ENCODE measurements at places on chromosomes 5 and 9.

DNA sequence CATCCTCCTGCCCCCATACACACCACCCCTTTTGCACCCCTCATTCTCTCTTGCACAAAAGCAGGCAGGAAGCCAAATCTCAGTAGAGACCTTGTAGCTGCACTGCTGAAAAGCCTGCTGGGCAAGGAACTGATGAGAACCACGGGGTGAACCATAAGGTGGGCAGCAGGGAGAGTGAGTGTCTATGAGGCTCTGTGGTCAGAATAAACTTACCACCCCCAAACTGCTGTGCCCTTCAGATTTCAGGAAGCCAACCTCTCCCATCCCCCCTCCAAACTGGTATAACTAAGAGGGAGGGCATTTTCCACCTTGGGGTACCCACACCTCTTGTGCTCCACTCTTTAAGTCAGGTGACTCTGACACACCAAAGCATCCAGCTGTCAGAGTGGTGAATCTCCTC is 471.4 kb downstream of the SPOCK1 start:
- DNase-seq: no peak

DNA sequence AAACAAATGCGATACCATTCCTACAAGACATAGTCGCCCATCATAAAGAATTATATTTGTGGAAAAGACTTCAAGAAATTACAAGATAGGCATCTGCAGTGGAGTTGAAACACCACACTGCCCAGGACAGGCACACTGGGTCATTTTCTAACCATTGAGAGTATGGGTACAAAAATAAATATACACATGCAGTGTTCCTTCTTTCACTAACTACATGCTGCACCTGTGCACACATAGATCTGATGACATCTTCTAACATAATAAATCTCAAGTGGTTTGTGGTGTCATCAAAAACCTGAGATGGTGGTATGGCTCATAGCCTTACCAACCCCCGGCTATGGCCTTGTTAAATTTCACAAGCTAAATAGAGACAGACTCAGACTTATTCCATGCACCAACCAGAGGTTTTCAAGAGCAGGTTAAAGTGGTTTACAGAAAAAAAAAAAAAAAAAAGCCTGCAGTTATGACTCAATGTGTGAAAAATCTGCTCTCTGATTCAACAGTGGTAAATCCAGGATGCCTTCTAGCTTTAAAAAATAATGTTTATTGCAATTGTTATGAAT is 12.4 kb upstream of the NFIB start:
- peak; percentile 61 for DNase-seq

DNA sequence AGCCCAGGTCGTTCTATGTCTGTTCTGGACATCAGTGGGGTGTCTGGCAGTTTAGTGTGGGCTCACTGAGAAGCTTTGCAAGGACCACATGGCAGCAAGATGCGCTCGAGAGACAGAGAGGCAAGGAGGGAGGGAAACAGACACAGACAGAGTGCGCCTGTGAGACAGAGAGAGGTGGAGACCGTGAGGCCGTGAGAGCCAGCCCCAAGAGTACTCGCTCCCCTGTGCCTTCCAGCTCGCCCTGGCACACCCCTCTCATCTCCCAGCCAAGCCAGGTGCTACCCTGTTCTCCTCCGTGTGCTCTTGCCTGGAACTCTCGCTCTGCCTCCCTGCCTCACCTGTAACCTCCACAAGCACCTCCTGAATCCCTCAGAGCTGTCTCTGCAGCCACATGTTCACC is 106.8 kb downstream of the EHMT1 start:
- no peak for DNase-seq

- DNase-seq: no peak
These were observed 17.2 kb upstream of the TCF7 start for GRCh38 chr5:134097211-134097749.

GRCh38 chr9:134233022-134233421 is 68.7 kb upstream of the RNU6ATAC start:
- no peak for DNase-seq

GRCh38 chr5:108255468-108255867 is 126.4 kb downstream of the FBXL17 start:
- no peak for DNase-seq

DNA sequence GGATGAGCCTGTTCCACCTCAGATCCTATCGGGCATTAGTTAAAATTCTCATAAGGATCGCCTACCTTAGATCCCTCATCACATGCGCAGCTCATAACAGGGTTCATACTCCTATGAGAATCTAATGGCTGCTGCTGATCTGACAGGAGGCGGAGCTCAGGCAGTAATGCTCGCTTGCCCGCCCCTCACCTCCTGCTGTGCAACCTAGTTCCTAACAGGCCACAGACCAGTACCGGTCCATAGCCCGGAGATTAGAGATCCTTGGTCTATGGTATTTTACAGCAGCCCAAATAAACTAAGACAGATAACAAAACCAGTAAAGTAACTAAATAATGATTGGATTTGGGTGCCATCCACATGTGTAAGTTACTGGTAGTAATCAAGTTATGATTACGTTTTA is 17.5 kb downstream of the GOLPH3 start:
- no peak for DNase-seq

GRCh38 chr9:8533681-8534080 is 734.1 kb upstream of the DMAC1 start:
- DNase-seq: no peak

- no peak for DNase-seq
These were observed 237.4 kb upstream of the DMAC1 start for GRCh38 chr9:8036914-8037524.

GRCh38 chr9:911005-911404 is 65.5 kb upstream of the DMRT3 start:
- DNase-seq: no peak

DNA sequence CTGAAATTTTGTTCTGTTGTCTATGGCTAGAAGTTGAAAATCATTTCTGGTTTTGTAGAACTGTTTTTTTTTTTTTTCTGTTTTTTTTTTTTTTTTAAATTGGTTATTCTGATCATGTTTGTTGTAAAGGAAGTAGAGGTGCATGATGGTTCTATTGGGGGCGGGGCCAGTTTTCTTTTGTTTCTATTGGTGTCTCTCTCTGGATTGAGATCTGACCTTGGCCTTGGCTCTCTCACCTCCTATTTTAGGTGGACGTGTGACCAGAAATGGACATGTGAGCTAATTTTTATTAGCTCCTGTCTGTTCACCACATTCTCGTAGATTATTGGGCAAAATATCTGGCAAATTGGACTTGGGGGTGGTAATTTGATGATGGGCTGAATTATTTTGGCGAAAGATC is 3.2 kb downstream of the ZNF618 start:
- no peak for DNase-seq

DNA sequence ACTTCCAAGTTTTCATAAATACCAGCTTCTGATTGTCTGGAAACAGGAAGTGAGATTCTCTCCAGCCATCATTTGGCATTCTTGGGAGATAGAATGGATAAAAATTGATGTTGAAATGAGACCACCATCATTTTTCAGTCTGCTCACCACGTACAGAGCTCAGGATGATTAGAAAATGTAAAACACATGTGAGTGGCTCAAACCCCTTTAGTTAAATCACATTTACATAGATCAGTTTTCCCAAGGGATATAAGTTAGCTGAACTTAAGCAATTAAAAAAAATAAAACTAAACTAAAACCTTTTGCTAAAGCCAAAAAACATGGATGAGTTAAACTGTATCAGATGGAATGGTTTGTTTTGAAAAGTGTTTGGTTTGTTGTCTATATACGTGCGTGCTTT is 37.1 kb upstream of the GDNF start:
- no peak for DNase-seq

DNA sequence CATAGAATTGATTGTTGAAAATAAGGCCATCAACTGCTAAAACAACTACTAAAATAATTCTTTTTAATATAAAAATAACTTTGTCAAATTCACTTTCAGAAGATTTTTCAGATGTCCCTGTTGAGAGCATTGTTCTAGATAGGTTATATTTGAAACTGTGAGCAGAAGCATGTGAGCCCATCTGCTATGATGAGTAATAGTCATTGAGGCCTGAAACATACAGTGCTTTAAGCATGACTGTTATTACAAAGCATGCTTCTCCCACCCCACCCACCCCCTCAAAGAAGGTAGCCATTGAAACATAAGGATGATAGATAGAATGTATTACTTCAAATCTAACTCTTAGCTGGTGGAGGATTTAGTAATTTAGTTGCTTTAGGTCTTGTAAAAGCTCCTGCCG is 86.0 kb downstream of the UHRF2 start:
- no peak for DNase-seq

- DNase-seq: no peak
These were observed 60.5 kb downstream of the ZFAND5 start for GRCh38 chr9:72304538-72304937.

GRCh38 chr9:36113999-36114398 is 22.5 kb upstream of the GLIPR2 start:
- DNase-seq: no peak

DNA sequence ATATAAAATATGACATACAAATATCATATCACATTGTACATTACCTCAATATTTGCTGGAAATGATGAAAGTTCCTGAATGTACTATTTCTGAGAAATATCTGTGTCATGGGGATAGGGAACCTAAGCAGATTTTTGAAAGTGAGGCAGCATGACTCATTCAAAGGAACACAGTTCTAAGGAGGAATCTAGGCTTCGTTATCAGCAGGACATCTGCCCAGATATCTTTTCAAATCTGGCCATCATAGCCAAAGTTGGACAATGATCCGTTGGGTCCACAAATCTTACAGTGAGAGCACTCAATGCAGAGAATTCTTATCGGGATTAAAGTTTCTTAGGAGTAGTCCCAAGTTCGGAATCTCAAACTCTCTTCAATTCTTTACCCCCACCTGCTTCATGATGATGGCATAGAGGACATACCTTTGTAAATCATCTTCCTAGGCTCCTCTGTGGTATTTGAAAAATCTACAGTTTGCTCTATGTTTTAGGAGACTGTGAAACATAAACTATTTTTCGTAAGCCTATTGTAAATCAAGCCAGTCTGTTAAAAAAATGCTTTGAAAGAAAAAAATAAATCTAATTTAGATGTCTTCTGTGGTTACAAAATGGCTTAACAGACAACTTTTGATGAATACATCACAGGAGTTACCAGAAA is 29.4 kb upstream of the ALDH1A1 start:
- DNase-seq: no peak

- no peak for DNase-seq
These were observed 35.2 kb upstream of the NFIB start for GRCh38 chr9:14349146-14349446.

DNA sequence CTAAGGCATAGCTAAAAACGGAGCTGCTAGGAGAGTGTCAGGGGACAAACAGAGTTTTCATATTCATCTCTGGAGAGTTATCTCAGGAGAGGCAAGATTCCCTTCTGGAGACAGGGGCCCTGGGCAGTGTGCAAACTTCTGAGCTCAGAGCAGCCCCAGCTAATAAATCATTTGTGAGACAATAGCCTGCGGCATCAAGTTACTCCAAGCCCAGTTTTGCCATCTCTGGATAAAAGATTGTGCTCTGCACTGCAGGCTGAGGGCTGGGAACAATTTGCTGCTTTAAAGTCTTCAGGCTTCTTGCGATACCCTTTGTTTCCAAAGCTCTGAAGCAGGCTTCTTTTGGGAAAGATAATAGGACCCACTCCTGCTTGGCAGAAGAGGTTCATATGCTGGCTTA is 164.3 kb upstream of the BRINP1 start:
- no peak for DNase-seq

DNA sequence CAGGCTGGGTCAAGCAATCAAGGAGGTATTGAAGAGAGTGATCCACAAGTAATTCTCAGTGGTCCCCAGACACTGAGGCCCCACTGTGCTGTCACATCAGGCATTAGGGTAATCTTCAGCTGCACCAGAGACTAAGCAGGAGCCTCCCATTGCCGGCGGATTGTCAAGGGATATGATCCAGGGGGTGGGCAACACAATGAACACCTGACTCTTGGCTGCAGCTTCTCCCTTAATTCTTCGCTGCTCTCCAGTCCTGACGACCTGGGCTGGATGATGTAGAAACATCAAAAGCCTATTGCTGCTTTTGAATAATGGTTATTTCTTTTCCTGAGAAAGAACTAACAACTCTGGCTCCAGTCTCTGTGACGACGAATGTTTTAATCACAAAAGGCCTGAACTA is 78.4 kb upstream of the IFNK start:
- DNase-seq: no peak

DNA sequence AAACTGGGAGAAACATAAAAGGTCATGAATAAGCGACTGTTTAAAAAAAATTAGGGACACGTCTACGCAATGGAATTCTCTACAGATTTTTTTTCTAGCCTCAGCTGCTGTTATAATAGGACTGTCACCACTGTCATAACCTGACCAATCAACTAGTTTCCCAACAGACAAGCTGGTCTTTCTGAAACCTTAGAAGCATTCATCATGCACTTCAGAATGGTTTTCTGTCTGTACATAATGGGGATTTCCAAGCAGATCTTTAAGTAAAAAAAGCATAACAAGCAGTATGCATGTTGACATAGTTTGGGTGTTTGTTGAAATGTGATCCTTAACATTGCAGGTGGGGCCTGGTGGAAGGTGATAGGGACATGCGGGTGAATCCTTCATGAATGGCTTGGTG is 58.3 kb upstream of the SEMA6A start:
- DNase-seq: no peak

DNA sequence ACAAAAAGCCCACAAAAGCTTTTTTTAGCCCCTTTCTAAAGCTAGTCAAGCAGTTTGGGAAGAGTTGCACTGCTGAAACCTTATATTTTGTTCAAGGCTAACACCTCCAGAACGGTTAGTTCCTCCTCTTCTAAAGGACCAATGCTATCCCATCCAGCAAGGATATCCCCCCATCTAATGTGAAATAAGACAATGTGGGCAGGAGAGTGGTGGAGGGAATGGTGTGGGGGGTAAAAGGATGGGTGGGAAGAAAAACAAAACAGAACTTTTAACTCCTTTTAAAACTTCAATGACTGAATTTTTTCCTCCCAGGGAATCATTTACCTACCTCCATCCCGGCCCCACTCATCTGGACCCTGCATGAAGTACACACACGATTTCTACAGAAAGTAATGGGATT is 21.2 kb downstream of the PTCH1 start:
- no peak for DNase-seq

DNA sequence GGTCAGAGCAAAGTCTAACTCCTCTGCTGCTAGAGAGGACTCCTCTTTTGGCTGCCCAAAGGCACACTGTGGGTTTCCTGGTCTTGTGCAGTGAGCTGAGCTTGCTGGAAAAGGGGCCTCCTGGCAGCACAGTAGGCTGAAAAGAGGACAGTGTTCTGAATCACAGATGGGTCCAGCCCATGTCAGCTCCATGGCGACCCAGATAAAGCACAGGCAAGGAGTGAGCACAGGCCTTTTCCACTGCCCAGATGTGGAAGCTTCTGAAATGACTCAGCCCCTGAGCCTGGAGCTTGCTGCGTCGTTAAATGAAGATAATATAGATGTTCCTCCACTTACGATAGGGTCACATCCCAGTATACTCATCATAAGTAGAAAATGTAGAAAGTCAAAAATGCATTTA is 8.1 kb downstream of the CCDC180 start:
- DNase-seq: no peak

Data from NCI-H1694 (cell line).